ENCODE measurements at places on chromosomes 4 and X. TPM values are rescaled to one million over a fixed set of nuclear protein-coding genes. Genes with fewer than 3 reads are reported as not detected.

MED12 gene
- total RNA-seq: 14.0 TPM

GAGE12H gene
- total RNA-seq: not detected

MAGEA10 gene
- total RNA-seq: 0.24 TPM

GRCh38 chrX:72273718-72274117 lies 3.3 kb downstream of the RPS4X start:
- no peak for DNase-seq

DNA sequence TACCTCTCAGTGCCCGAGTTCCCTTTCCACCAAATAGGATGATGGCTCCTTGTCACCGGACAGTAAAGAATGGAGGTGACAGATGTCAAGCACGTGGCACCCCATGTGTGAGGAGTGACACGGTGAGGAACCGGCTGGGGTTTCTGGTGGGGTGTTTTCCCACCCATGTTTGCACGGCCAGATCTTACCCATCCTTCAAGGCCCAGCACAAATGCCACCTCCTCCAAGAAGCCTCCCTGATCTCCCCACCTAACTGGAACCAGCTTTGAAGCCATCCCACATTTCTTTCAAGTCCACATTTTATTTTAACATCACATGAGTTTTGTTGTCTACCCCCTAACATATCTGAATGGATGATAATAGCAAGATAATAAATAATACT lies 63.0 kb downstream of the WFS1 start:
- DNase-seq: no peak

DNA sequence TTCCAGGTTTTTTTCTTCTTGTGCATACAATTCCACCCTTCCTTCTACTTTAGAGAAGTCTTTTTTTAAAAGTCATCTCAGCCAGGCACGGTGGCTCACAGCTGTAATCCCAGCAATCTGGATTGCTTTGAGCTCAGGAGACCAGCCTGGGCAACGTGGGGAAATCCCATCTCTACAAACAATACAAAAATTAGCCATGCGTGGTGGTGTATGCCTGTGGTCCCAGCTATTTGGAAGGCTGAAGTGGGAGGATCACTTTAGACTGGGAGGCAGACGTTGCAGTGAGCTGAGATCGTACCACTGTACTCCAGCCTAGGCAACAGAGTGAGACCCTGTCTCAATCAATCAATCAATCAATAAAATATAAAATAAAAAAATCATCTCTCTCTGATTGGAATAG lies 14.8 kb downstream of the ELOVL6 start:
- no peak for DNase-seq

- DNase-seq: no peak
These were observed 110.8 kb upstream of the DGKK start for GRCh38 chrX:50581405-50581804.

All from umbilical cord (tissue), 2 donors.